T47D (cell line): ENCODE measurements at places on chromosomes 7 and 10.

- no peak for DNase-seq
Observed at GRCh38 chr7:885261-885892, 9.0 kb downstream of the GET4 start.

DNA sequence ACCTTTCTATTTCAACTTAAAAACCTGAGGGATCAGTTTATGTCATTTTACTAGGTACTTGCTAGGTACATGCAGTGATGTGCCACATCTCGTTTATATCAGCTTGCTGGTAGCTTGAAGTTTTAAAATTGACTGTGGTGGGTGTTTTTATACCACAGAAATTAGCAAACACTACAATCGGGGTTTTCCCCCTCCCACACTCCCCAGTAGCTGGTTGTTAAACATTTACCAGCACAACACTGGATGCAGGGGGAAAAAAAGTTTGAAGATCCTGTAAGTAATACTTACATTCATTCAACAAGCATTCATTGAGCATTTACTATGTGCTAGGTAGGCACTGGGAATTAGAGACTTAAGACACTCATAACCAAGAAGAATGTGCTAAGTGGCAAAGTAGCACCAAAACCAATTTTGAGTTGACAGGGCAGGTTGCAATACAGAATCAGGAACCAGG lies 32.6 kb downstream of the USP6NL start:
- no peak for DNase-seq

DNA sequence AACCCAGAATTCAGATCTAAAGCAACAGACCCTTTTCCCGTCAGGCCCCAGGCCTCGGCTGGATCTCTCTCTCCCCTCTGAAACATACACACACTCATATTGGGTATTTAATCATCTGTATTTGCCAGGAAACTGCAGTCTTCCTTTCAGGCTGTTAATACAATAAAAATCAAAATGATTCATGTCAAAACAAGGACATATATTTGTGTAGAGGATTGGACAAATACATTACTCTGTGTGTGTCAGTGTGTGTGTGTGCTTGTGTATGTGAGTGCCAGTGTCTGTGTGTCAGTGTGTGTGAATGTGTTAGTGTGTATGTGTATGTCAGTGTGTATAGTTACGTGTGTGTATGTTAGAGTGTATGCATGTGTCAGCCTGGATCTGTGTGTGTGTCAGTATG lies 90.8 kb downstream of the JCAD start:
- no peak for DNase-seq

GRCh38 chr10:53702489-53702888 lies 929.9 kb upstream of the MBL2 start:
- DNase-seq: no peak

GRCh38 chr10:132301371-132302330 lies 6.1 kb downstream of the STK32C start:
- DNase-seq: no peak

- DNase-seq: peak; percentile 60
Observed at GRCh38 chr7:153432063-153432462, 620.1 kb upstream of the DPP6 start.

GRCh38 chr7:47556511-47557180 lies 25.3 kb downstream of the TNS3 start:
- DNase-seq: no peak

- DNase-seq: no peak
Observed at GRCh38 chr7:112116894-112117293, 89.3 kb downstream of the DOCK4 start.

- no peak for DNase-seq
Observed at GRCh38 chr7:104779888-104780287, 234.1 kb upstream of the KMT2E start.

- DNase-seq: no peak
Observed at GRCh38 chr7:151693140-151693539, 173.4 kb upstream of the RHEB start.

DNA sequence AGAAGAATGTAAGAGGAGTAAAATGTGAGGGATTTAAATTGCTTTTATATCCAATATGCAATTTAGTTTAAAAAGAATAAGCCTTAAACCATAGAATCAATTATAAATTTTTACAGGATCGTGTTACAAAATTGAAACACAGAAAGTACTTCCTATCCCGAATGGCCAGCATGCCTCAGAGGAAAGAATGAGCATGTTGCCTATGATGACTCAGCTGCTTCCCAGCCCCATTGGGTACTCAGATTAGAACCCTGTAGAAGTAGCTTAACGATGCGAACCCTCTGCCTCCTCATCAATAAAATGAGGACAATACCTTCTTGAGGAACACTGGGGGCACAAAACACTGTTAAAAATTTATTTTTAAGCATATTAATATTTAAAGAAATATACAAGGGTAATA lies 113.4 kb upstream of the CDK1 start:
- no peak for DNase-seq

- DNase-seq: no peak
Observed at GRCh38 chr7:17255926-17256325, 42.5 kb upstream of the AHR start.

GRCh38 chr10:1873661-1874315 lies 136.5 kb upstream of the ADARB2 start:
- DNase-seq: no peak

DNA sequence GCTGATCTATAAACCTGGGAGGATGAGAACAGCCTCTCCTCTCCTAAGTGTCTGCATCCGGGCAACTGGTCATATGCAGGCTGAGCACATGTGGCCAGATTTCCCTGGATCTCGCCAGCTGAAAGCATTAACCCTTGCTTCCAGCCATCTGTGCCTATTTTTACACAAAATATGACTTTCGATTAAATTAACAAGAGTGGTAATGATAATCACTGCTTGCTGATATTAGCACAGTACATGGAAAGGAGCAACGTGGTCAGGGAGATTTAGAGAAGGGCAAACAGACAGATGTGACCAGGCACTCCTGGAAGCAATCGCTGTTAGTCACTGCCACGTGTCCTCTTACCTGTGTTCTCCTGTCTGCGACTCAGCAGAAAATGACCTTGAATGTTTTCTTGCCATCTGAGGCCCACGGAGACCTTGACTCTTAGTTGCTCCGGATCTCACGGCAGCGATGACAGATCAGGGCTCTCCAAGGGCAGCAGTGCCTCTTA lies 59.5 kb upstream of the NPTX2 start:
- no peak for DNase-seq

DNA sequence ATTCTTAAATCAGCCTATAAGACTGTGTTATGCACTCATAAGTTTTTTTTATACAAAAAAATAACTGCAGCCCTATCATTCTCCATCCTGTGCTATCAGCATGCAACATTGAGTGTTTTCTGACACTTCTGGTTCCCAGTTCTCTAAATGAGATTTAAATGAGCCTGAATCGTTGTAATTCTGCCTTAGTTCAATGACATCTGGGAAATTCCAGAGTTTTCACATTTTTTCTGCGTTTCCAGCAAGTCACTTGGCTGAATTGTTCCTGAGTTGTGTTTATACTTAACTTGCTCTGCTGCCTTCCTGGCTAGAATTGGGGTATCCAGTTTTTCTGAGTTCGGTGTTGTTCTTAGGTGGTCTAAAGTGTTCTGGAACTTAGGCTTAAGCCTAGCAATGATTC lies 636.1 kb upstream of the FZD8 start:
- DNase-seq: no peak

DNA sequence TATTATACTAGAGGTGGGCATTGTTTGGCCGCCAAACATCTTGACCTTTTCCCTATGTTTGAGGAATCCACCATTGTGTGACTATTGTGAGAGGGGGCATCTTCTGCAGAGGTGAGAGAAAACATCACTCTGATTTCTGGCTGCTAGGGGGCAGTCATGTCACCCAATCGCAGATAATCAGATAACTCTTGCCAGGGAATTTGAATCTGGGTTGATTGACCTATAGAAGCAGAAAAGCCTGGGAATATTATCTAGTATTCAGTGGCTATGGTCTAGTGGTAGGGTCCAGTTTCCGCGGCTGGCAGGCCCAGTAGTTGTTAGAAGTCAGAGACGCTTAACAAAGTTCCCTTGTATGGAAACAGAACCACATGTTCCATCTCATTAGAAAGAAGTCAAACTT lies 808.5 kb downstream of the PHTF2 start:
- no peak for DNase-seq

- DNase-seq: no peak
Observed at GRCh38 chr7:70097645-70098044, 499.4 kb downstream of the AUTS2 start.

DNA sequence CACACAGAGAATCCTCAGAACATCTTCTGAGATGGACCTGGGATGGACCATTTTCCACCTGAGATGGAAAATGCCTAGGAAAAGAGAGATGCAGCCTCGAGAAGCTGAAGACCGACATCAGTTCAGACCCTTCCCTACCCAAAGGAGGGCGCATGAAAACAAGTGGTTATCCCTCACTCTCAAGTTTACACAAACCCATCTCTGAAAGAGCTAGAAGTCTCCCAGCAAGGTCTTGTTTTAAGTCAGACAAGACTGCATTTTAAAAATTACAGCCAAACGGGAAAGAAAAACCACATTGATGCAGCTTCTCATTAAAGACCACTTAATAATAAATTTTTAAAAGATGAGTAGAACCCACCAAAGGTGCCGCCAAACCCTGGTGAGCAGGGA lies 1.3 kb downstream of the RAPGEF5 start:
- no peak for DNase-seq

- no peak for DNase-seq
Observed at GRCh38 chr10:33352175-33352574, 17.7 kb upstream of the NRP1 start.

- no peak for DNase-seq
Observed at GRCh38 chr7:108384716-108385483, 71.3 kb downstream of the NRCAM start.

GRCh38 chr7:10798044-10798443 lies 175.6 kb upstream of the PHF14 start:
- peak; percentile 41 for DNase-seq

GRCh38 chr10:113997428-113997827 lies 46.2 kb upstream of the ADRB1 start:
- DNase-seq: no peak

DNA sequence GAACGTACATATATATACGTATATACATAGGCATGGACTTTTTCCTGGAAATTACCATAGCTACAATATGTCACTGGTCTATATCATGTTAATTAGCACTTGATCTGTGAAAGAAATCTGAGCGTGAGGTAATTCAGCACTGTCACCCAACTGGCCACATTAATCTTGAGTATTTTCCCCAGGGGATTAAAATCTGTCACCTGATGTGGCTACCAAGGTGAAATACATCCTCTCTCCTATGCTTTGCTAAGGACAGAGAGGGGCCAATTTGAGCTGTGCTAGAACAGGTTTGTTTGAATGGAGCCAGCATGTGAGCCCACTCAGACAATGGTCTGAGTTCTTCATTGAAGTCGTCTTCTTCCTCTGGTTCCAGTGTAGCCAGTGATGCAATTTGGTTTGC lies 33.3 kb downstream of the CYCS start:
- no peak for DNase-seq

GRCh38 chr7:368651-369475 lies 78.9 kb downstream of the FOXL3 start:
- DNase-seq: no peak
